ENCODE measurements at places on chromosomes 3 and 15. TPM values are rescaled to one million over a fixed set of nuclear protein-coding genes. Genes with fewer than 3 reads are reported as not detected.

The FRMD4B gene
- total RNA-seq = 1.2 TPM

The CNTN4 gene
- 0.51 TPM for total RNA-seq

DNA sequence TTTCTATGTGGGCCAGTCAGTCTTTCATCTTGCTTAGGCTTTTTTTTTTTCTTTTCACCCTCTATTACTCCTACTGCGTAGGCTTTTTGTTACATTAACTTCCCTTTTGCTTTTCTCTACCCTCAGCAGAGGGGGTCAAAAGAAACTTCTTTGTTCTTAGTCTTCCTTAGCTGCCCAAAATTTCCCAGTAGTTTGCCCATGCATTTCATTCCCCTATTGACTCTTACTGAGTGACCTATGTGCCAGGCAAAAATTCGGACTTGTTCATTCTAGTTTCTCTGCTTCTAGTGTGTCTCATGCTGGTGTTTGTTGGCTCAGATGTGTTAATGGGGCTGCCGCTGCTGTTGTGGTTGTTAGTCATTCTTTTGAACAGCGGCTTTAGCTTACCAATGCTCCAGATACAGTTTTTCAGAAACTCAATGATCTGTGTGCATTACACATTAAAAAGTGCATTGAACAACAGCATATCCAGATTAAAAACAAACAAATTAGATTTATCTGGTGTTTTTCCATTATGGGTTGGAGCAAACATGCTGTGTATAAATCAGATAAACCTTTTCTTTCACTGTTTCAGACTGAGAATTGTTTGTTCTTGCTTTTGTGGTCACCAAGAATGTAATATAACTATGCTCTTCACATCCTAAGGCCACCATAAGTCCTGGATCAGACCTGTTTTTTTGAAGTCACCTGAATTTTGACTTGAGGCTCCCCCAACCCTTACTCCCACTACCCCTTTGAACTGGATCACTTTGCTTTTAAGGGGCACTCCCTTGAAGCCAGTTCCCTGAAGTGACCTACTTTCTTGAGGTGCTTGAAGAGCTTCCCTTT, 43.1 kb downstream of the PDE8A start:
- peak; percentile 88 for DNase-seq

The ANXA2 gene
- 1,250 TPM for total RNA-seq

DNA sequence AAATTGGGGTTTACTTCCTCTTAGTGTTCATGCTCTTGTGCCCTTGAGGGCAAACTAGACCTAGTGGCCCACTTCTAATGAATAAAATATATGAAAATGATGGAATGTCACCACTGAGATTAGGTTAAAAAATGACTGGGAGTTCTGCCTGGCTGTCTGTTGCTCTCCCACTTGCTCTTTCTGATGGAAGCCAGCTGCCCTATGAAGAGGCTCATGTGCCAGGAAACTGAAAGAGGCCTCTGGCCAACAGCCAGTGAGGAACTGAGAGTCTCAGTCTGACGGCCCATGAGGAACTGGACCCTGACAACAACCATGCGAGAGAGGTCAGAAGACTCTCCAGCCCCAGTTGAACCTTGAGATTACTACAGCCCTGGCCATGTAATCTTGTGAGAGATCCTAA, 107.1 kb upstream of the FHIT start:
- DNase-seq = peak; percentile 63

- no peak for DNase-seq
Observed at GRCh38 chr15:63890617-63891016, 56.9 kb upstream of the HERC1 start.

GRCh38 chr3:105436687-105437086, 70.0 kb downstream of the ALCAM start:
- no peak for DNase-seq

DNA sequence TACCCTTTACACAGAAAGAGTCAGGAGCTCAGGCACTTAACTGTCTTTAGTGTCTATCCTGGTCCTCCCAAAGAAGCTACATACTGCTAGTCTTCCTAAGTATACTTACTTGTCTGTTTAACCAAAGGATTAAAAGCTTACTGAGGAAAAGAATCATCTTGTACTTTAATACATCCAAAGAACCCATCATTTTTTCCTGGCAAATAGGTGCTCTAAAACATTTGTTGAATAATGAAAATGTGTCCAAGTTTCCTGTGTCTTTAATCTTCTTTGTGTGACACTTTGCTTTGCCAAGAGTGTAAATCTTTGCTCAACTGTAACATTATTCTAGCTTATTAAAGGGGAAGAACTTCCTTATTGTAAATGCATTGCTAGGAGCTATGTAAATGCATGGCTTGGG, 519.2 kb downstream of the OTOL1 start:
- no peak for DNase-seq

DNA sequence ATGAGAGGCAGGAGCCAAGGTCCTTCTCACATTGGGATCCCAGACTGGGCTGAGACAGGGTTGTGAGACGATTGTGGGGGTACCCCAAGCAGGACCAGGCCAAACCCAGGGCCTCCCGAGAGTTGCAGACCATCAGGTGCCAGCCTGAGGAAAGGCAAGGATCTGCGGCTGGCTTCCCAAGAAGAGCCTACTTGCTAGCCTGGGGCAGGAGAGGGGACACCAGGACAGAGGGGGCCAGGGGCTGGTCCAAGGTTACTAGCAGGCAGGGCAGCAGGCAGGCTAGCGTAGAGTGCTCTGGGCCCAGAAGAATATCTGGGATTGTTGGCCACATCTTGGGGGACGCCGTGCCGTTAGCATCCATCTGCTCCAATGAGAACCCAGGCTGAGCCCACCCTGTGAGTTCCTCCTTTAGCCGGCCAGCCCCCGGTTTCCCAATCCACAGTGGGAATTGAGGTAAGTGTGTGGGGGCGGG, 546 bp downstream of the CISH start:
- no peak for DNase-seq

The UTS2B gene
- 0.99 TPM for total RNA-seq

- DNase-seq = peak; percentile 79
Observed at GRCh38 chr15:69794645-69795469, 302.9 kb downstream of the TLE3 start.

DNA sequence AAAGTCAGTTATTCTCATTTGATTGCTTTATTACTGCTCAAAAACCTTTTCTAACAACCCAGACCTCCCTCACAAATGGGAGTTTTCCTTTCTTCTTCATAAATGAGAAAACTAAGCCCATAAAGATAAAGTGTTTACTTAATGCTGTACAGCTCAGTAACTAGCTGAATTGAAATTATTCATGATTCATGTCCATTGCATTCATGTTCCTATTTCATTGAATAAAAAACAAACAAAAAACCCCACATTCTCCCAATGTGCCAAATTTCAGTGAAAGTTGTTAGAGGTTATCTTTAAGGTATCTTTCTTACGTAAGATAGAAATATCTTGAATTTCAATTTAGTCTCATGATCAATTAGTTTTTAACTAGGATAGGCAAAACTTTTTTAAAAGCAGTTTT, 2.8 kb downstream of the PLSCR2 start:
- DNase-seq = peak; percentile 40

DNA sequence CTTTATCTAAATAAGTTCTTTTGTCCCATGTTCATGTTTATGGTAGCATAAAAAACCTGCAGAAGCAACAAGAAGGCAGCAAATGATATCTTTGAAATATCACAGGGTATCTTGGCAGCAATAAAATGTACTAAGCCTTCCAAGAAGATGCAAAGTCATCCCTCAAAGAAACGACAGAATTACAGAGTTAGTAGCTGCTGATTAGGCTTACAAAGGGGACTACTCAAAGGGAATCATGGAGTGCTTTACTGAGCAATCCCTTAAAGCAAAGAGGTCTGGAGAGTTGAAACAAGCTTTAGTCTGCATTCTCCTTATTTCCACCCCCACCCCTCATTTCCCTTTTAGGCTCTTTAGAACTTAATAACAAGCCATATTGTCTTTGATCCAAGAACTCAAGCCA, 935.0 kb downstream of the SQOR start:
- DNase-seq = no peak

- peak; percentile 62 for DNase-seq
Observed at GRCh38 chr3:142844339-142844977, 44.4 kb downstream of the PCOLCE2 start.

The SLC28A2 gene
- not detected for total RNA-seq

The VWA5B2 gene
- not detected for total RNA-seq

GRCh38 chr15:82186719-82187406, 75.7 kb downstream of the EFL1 start:
- no peak for DNase-seq

- DNase-seq = no peak
Observed at GRCh38 chr3:59600631-59601030, 550.8 kb upstream of the CFAP20DC start.

GRCh38 chr3:101638261-101638745, 38.6 kb downstream of the ZBTB11 start:
- no peak for DNase-seq

The AGBL1 gene
- total RNA-seq = not detected

The SLC27A2 gene
- total RNA-seq = 0.66 TPM

Data from fibroblast of lung (primary cell).